HepG2 (cell line): ENCODE measurements at places on chromosomes 6 and 20. TPM values are rescaled to one million over a fixed set of nuclear protein-coding genes. Genes with fewer than 3 reads are reported as not detected.

DNA sequence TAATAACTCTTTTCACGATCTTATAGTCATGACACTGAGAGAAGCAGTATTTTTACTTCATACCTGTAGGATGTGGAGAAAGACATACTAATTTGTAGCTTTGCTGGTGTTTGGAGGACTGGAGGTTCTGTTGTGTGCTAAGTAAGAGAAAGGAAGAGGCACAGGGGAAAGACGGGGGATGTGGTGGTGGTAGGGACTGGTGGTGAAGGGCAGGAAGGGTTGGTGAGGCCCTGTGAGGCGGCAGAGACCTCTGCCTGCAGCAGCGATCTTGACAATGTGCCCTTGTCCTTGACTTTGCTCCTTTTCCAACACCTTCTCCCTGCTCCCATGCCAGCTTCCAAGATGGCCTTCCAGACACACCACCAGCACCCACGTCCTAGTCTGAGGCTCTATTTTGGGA lies 32.6 kb upstream of the MPC1 start:
- no peak for DNase-seq
- no peak overlapping the region for H3K4me3 ChIP-seq
- no peak overlapping the region for H3K27ac ChIP-seq
- H3K36me3 ChIP-seq = no peaks in the 10 kb centered on the region
- peaks cover 4% of the 10 kb centered on the region for H3K27me3 ChIP-seq

The HLA-DOA gene
- total RNA-seq = 0.07 and 0.09 TPM in 2 replicates

The APCDD1L gene
- not detected in 2 replicates for total RNA-seq

The DLK2 gene
- total RNA-seq = 0.74 and 1.2 TPM in 2 replicates

The TTBK1 gene
- total RNA-seq = 0.10 and 0.33 TPM in 2 replicates

The PSORS1C2 gene
- not detected in 2 replicates for total RNA-seq

The FLRT3 gene
- 0.28 and 0.44 TPM in 2 replicates for total RNA-seq

GRCh38 chr6:167827583-167828324 lies 1.0 kb downstream of the AFDN start:
- H3K4me1 ChIP-seq = peaks cover 50% of the 10 kb centered on the region
- H3K27me3 ChIP-seq = no peaks in the 10 kb centered on the region; the same call in 2 of the 3 replicates
- peak overlapping the region; percentile 78 for H3K4me3 ChIP-seq
- DNase-seq = peak; percentile 74
- peaks cover 10% of the 10 kb centered on the region; the same call in 2 of the 3 replicates for H3K36me3 ChIP-seq
- peak overlapping the region; percentile 87 for H3K27ac ChIP-seq

The GUCA1A gene
- not detected in 2 replicates for total RNA-seq

DNA sequence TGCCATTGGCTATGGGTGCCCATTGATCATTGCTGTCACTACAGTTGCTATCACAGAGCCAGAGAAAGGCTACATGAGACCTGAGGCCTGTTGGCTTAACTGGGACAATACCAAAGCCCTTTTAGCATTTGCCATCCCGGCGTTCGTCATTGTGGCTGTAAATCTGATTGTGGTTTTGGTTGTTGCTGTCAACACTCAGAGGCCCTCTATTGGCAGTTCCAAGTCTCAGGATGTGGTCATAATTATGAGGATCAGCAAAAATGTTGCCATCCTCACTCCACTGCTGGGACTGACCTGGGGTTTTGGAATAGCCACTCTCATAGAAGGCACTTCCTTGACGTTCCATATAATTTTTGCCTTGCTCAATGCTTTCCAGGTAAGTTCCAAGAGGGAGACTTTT lies 16.4 kb downstream of the ADGRF4 start:
- no peak for DNase-seq
- H3K4me1 ChIP-seq = no peaks in the 10 kb centered on the region
- H3K36me3 ChIP-seq = no peaks in the 10 kb centered on the region
- H3K27ac ChIP-seq = no peak overlapping the region

GRCh38 chr6:85157311-85157710 lies 292.6 kb upstream of the NT5E start:
- no peaks in the 10 kb centered on the region for H3K36me3 ChIP-seq
- DNase-seq = no peak
- H3K27ac ChIP-seq = no peak overlapping the region
- H3K27me3 ChIP-seq = no peaks in the 10 kb centered on the region

DNA sequence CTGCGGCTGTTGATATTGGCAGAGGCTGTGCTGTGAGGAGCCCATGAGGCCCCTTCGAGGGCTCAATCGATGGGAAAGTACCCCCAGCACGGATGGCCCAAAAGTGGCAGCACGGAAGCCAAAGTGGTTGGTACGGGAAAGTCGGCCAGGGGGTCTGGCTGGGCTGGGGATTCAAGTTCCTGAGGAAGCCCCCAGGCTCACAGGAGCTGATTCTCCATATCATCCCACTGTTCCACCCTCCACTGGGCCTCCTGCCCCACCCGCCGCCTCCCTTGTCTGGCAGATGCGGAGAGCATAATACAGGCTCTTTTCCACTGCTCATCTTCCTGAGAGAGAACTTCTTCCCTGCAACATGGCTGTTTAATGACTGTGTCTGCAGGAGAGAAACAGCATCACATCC lies 217.8 kb upstream of the CST7 start:
- H3K4me1 ChIP-seq = no peaks in the 10 kb centered on the region
- DNase-seq = no peak
- peaks cover 2% of the 10 kb centered on the region; the same call in 1 of the 2 replicates for H3K27me3 ChIP-seq
- H3K4me3 ChIP-seq = no peak overlapping the region
- no peaks in the 10 kb centered on the region for H3K36me3 ChIP-seq

The EEF1A1 gene
- 13,726 and 19,145 TPM in 2 replicates for total RNA-seq

The MYCT1 gene
- not detected in 2 replicates for total RNA-seq

The CST2 gene
- total RNA-seq = not detected in 2 replicates

DNA sequence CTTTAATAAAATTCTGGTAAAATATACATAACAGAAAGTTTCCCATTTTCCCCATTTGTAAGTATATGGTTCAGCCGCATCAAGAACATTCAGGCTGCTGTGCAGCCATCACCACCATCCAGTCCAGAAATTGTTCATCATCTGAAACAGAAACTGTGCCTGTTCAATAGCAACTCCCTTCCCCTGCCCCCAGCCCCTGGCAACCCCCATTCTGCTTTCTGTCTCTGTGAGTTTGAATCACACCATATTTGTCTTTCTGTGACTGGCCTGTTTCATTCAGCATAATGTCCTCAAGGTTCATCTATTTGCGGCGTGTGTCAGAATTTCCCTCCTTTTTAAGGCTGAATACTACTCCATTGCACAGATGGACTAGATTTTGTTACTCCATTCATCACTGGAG lies 19.1 kb downstream of the VSTM2L start:
- no peak overlapping the region for H3K4me3 ChIP-seq
- DNase-seq = no peak
- peaks cover 7% of the 10 kb centered on the region for H3K27me3 ChIP-seq
- no peak overlapping the region for H3K27ac ChIP-seq

- no peak for DNase-seq
- H3K27me3 ChIP-seq = no peaks in the 10 kb centered on the region; the same call in 1 of the 2 replicates
- no peak overlapping the region for H3K27ac ChIP-seq
- H3K4me3 ChIP-seq = no peak overlapping the region
These were observed 79.9 kb downstream of the GCLC start for GRCh38 chr6:53464927-53465460.

- H3K4me3 ChIP-seq = peak overlapping the region; percentile 22
- H3K4me1 ChIP-seq = peaks cover 82% of the 10 kb centered on the region
- H3K36me3 ChIP-seq = no peaks in the 10 kb centered on the region
- peak; percentile 52 for DNase-seq
These were observed 174.3 kb downstream of the TTLL2 start for GRCh38 chr6:167499161-167499660.

GRCh38 chr20:32010666-32011065 lies 428 bp downstream of the CCM2L start:
- DNase-seq = no peak
- no peak overlapping the region for H3K4me3 ChIP-seq
- H3K4me1 ChIP-seq = 0 out of 2 replicates have a peak, but pooled peaks cover 5% of the 10 kb centered on the region

GRCh38 chr6:24481449-24481848 lies 7.9 kb downstream of the GPLD1 start:
- H3K4me1 ChIP-seq = no peaks in the 10 kb centered on the region

DNA sequence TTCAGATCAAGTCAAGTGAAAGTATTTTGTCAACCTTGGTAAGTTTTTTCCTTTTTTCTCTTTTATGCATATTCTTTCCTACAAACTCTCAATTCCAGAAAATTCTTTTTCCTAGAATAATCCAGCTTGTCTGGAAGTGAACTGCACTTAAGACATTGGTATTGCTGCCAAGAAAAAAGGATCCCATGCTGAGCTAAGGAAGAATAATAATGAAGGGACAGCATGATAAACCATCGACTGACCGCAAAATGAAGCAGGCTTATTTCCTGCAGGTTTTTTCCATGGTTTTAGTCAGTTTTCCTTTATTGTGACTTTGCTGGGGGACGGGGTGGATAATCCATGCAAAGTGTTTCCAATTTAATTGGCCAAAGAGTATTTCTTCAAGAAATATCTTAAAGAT lies 857.6 kb upstream of the SLC35B3 start:
- DNase-seq = no peak
- no peaks in the 10 kb centered on the region for H3K27me3 ChIP-seq

The MOXD1 gene
- total RNA-seq = not detected in 2 replicates

- peak; percentile 71 for DNase-seq
- H3K36me3 ChIP-seq = no peaks in the 10 kb centered on the region
- no peaks in the 10 kb centered on the region for H3K27me3 ChIP-seq
- no peak overlapping the region for H3K4me3 ChIP-seq
- peaks cover 44% of the 10 kb centered on the region for H3K4me1 ChIP-seq
- H3K27ac ChIP-seq = no peak overlapping the region
These were observed 7.3 kb downstream of the VWA7 start for GRCh38 chr6:31769684-31770371.

GRCh38 chr6:20416567-20417345 lies 15.1 kb downstream of the E2F3 start:
- H3K27ac ChIP-seq = no peak overlapping the region
- no peak for DNase-seq
- H3K4me3 ChIP-seq = no peak overlapping the region
- peaks cover 26% of the 10 kb centered on the region for H3K4me1 ChIP-seq

- H3K27ac ChIP-seq = no peak overlapping the region
- H3K36me3 ChIP-seq = no peaks in the 10 kb centered on the region
- peaks cover 24% of the 10 kb centered on the region for H3K27me3 ChIP-seq
- DNase-seq = no peak
These were observed 679 bp upstream of the PPDPF start for GRCh38 chr20:63519668-63520503.

The BPIFB2 gene
- total RNA-seq = 27.4 and 54.5 TPM in 2 replicates

The CENPB gene
- 42.9 and 54.5 TPM in 2 replicates for total RNA-seq

DNA sequence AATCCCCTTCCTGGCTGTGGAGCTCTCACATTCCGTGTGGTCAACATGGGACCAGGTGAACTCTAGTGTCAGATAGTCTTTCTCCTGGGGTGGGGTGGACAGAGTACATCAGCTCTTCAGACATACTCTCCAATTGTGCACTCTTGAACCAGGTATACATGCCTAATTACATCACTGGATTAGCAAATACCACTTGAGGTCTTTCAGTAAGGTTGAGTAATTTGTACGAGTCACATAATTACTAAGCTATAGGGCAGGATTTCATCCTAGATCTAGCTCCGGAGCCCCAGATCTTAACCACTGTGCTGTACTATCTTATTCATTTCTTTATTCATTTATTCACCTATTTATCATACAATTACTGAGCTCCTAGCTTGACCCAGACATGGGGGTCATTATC lies 821.3 kb downstream of the TFAP2A start:
- H3K4me1 ChIP-seq = no peaks in the 10 kb centered on the region
- H3K27me3 ChIP-seq = no peaks in the 10 kb centered on the region
- no peak overlapping the region for H3K4me3 ChIP-seq
- H3K36me3 ChIP-seq = no peaks in the 10 kb centered on the region
- no peak overlapping the region for H3K27ac ChIP-seq

- no peak overlapping the region for H3K27ac ChIP-seq
- DNase-seq = no peak
These were observed 1026.6 kb downstream of the EYS start for GRCh38 chr6:64680446-64680845.

The CFAP61 gene
- total RNA-seq = 0.27 TPM in 1 of 2 replicates, not detected in the other

GRCh38 chr6:6688283-6688682 lies 99.8 kb downstream of the LY86 start:
- DNase-seq = peak; percentile 54
- H3K27ac ChIP-seq = no peak overlapping the region
- H3K4me3 ChIP-seq = peak overlapping the region; percentile 55; the same call in 1 of the 2 replicates
- H3K4me1 ChIP-seq = peaks cover 61% of the 10 kb centered on the region
- H3K36me3 ChIP-seq = no peaks in the 10 kb centered on the region

- H3K27ac ChIP-seq = no peak overlapping the region
- no peak for DNase-seq
- peaks cover 19% of the 10 kb centered on the region for H3K27me3 ChIP-seq
- no peaks in the 10 kb centered on the region for H3K36me3 ChIP-seq
- H3K4me3 ChIP-seq = no peak overlapping the region
- H3K4me1 ChIP-seq = peaks cover 75% of the 10 kb centered on the region
These were observed 167.8 kb upstream of the ZNF337 start for GRCh38 chr20:25864326-25864962.

GRCh38 chr20:23050076-23050838 lies 785 bp upstream of the THBD start:
- H3K27ac ChIP-seq = no peak overlapping the region
- H3K4me3 ChIP-seq = no peak overlapping the region
- no peaks in the 10 kb centered on the region for H3K4me1 ChIP-seq
- no peaks in the 10 kb centered on the region for H3K36me3 ChIP-seq
- DNase-seq = no peak
- peaks cover 3% of the 10 kb centered on the region; the same call in 1 of the 2 replicates for H3K27me3 ChIP-seq

The LCA5 gene
- total RNA-seq = 4.6 and 7.7 TPM in 2 replicates

DNA sequence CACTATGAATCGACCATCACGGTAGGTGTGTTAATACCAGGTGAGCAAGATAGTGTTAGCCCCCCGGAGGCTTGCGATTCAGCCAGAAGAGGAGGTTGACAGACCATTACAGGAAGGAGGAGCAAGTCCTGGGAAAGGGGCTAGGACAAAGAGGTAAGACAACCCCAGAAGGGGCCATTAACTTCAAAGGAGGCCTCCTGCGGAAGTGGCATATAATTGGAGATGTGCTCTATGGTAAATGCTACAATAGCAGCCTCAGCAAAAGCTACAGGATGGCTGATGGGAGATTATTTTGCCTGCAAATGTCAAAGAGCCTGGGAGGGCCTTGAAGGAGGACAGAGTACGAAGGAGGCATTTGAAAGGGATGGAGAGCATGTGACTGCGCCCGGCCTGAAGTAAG lies 108.6 kb upstream of the CITED2 start:
- DNase-seq = no peak
- H3K4me3 ChIP-seq = no peak overlapping the region
- H3K36me3 ChIP-seq = no peaks in the 10 kb centered on the region
- no peak overlapping the region for H3K27ac ChIP-seq
- no peaks in the 10 kb centered on the region for H3K27me3 ChIP-seq
- peaks cover 56% of the 10 kb centered on the region for H3K4me1 ChIP-seq

DNA sequence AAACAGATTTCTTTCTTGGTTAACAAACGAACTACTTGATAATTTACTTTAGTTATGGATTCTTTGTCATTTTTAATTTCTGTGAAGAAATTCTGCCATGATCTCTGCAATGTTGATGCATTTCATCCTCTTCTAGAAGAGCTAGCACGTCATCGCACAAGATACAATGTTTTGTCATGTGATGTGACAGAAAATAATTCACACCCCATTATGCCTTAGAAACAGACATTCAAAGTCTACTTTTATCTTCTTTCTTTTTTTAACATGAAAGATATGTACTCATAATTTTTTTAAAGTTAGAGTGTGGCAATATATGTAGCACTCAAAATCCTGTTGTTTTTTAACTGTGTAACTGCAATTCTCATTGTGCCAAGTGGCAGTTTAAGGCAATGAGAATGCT lies 39.6 kb upstream of the NELFCD start:
- no peaks in the 10 kb centered on the region for H3K36me3 ChIP-seq
- no peaks in the 10 kb centered on the region for H3K27me3 ChIP-seq
- no peak for DNase-seq
- H3K27ac ChIP-seq = no peak overlapping the region

The TJAP1 gene
- 10.2 and 15.7 TPM in 2 replicates for total RNA-seq
